ENCODE measurements at places on chromosomes 5 and 9. TPM values are rescaled to one million over a fixed set of nuclear protein-coding genes. Genes with fewer than 3 reads are reported as not detected.

DNA sequence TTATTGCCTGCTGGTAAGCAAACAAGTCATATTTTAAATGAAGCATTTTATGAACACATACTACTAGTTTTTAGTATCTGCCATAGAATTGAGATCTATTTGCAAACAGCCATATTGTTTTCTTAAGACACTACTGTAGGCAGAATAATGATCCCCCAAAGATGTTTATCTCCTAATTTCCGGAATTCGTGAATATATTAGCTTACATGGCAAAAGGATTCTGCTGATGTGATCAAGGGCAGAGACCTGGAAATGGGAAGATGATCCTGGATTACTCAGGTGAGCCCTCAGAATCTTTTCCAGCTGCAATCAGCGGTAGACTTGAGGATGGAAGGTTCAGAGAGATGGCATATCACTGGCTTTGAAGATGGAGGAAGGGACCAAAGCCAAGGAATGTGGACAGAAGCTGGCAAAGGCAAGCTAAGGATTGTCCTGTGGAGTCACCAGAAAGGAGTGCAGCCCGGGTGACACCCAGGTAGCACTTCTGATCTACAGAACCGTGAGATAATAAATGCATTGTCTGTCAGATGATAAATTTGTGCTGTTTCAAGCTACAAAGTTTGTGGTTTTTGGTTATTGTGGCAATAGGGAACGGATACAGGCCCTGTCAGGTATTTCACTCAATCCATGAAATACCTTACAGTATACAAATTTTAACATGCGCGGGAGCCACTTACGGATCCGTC, 1.0 kb upstream of the ERCC6L2 start:
- no peak for DNase-seq
- H3K27ac ChIP-seq, result peak overlapping the region; percentile 85
- H3K4me3 ChIP-seq, result peak overlapping the region; percentile 80
- no peaks in the 10 kb centered on the region for H3K4me1 ChIP-seq

DNA sequence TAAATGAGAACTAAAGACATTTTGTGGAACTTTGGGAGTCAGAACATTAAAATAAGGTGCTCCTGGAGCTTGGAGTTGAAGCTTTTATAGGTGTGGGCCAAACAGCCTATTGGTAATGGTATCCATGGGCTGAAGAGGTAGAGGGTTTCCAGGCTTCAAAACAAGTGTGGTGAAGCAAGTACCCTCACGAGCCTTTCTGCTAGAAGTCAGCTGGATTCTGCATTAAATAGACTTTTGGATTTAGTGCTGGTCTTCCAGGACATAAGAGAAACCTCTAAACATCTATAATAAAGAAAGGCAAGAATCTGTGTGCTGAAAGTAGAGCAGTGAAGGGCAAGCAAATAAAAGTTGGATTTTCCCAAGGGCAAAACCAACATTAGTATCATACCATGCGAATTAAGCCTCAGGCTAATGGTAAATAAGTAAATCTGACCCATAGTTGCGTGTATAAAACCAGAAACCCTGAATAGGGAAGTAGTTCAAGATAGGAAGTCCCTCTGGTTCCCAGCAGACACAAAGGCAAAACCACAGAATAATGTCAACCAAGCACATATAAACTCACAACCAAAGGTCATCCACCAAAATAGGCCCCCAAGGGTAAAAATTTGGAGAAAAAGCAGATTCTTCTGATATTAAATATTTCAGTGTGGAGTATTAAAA, 306.3 kb downstream of the TLE4 start:
- H3K27me3 ChIP-seq, result no peaks in the 10 kb centered on the region
- no peaks in the 10 kb centered on the region for H3K36me3 ChIP-seq
- H3K4me3 ChIP-seq, result no peak overlapping the region
- DNase-seq, result no peak

GRCh38 chr9:122095010-122095767, 2.1 kb upstream of the TTLL11 start:
- DNase-seq, result no peak
- no peak overlapping the region for H3K4me3 ChIP-seq
- no peaks in the 10 kb centered on the region for H3K4me1 ChIP-seq
- no peak overlapping the region for H3K27ac ChIP-seq
- H3K36me3 ChIP-seq, result no peaks in the 10 kb centered on the region
- no peaks in the 10 kb centered on the region for H3K27me3 ChIP-seq

DNA sequence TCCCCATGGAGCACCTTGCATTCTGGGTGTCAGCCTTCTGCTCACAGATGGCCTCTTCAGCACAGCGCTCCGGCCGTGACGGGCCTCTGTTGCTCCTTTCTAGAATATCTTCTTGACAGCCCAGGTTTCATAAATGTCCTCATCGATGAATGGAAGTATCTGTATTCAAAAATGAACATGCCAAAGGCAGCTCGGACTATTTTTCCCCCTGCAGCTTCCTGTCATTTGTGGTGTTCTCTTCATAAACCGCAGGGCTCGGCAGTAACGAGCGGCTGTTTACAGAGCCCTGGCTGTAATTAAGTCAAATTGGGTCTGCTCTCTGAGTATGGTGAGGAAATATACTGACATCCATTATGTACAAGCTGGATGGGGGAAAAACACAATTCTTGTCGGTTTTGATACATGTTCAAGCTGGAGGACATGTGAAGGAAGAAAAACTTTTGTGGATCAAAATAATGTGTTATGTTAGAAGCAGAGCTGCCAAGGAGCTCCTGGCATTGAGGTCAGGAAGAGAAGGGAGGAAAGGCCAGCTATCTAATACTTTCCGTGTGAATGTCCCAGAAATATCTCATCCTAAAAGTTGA, 154.1 kb upstream of the CD180 start:
- no peaks in the 10 kb centered on the region for H3K27me3 ChIP-seq
- H3K4me3 ChIP-seq, result no peak overlapping the region
- no peaks in the 10 kb centered on the region for H3K36me3 ChIP-seq
- H3K27ac ChIP-seq, result no peak overlapping the region
- no peak for DNase-seq

- no peaks in the 10 kb centered on the region for H3K27me3 ChIP-seq
- H3K4me3 ChIP-seq, result no peak overlapping the region
- H3K27ac ChIP-seq, result peak overlapping the region; percentile 99
- peaks cover 10% of the 10 kb centered on the region for H3K4me1 ChIP-seq
Observed at GRCh38 chr5:133952729-133953567, 15.5 kb downstream of the C5orf15 start.

DNA sequence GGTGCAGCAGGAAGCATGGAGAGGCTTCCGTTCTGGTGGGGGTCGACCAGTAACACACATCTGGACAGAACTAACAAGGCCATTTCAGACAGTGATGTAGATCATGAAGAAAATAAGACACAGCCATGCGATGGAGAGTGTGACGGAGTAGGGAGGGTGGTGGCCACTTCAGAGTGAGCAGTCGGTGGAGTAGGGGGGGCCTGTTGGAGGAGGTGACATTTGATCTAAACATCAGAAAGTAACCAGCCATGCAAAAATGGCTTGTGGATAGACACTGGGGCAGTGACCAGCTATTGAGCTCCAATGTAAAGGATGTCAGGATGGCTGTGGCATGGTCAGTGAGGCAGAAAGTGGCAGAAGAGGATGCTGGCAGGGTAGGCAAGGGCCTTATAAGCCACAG, 65.9 kb downstream of the PPARGC1B start:
- peak; percentile 38 for DNase-seq
- no peak overlapping the region for H3K27ac ChIP-seq
- H3K4me3 ChIP-seq, result no peak overlapping the region
- H3K4me1 ChIP-seq, result no peaks in the 10 kb centered on the region
- H3K27me3 ChIP-seq, result no peaks in the 10 kb centered on the region
- no peaks in the 10 kb centered on the region for H3K36me3 ChIP-seq

STPG3 gene
- not detected for total RNA-seq
